Stimulated activated CD8-positive, alpha-beta memory T cell treated with anti-CD3 and anti-CD28 coated beads, Interleukin-7, amount 100 ng/mL, for 1 hour (primary cell): ENCODE measurements at places on chromosomes 2 and 18.

GRCh38 chr2:23330214-23330613, 54.8 kb upstream of the KLHL29 start:
- no peak for DNase-seq

- DNase-seq: peak; percentile 24
These were observed 1.2 kb downstream of the ST3GAL5 start for GRCh38 chr2:85887566-85888019.

DNA sequence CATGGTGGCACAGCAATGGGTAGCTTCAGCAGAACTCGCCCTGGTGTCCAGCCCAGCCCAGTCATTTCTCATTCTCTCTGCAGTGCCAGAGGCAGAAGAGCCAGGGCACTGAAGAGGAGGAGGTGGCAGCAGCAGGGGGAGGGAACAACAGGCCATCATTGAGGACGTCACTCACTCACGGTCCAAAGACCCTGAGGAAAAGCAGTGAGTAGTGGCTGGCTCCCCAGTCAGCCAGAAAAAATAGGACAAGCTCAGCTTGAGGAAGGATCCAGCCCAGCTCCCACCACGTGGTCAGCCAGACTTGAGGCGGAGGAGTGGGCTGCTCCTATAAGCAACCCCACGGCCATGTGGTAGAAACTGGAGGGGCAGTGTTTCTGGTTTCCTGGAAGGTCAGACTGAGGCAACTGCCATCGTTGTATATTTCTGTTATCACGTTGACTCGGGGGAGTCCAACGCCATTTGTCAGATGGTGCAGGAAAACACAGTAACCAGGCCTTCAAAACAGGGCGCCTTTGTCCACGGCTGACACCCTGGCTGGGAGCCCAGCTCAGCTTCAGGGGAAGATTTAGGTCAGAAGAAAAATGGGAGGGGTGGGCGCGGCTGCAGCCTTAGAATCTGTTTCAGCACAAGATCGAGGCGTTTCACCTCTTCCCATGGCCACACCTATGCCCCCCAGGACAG, 19.0 kb upstream of the TMEM247 start:
- no peak for DNase-seq

DNA sequence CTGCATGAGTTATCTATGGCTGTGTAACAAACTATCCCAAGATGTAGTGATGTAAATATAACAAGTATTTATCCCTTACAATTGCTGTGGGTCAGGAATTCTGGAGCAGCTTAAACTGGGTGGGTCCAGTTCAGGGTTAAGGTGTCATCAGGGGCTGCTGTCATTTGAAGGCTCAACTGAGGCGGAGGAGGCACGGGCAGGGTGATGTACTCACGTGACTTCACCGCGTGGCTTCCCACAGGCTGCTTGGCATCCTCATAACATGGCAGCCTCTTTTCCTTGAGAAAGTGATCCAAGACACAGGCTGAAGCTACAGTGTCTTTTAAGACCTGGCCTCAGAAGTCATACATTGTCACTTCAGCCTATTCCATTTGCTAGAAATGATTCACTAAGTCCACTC, 125.8 kb downstream of the PTGR3 start:
- no peak for DNase-seq

DNA sequence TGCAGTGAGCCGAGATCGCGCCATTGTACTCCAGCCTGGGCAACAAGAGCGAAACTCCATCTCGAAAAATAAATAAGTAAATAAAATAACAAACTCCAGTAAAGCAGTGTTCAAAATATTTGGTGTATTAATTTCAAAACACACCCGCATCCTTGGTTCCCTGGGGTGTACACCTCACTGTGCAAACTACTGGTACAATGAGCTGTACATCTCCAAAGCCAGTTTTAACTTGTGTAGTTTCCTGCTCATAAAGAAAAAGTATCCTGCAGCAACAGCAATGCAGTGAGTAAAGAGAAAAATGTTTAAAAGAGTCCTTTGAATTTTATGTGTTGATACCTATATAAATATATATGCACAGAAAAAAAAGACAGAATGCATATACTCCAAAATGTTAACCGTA, 4.4 kb upstream of the NFE2L2 start:
- no peak for DNase-seq

DNA sequence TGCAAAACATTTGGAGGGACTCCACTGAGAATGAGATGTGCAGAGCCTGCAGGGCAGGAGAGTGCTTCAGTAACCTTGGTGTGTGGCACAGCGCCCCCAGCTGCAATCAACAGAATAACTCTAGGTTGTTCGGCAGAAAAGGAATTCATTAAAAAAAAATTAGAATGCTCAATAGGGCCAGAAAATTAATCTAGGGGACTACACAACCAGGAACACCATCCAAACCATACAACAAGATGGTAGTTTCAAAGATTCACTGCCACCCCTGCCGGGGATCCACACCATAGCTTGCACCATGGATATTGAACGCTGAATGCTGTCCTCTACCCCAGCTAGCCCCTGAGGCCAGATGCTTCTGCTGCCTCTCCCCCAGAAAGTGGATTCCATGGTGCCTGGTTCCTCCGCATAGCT, 50.1 kb downstream of the THUMPD2 start:
- no peak for DNase-seq

- DNase-seq: no peak
These were observed 2.0 kb downstream of the MAP3K20 start for GRCh38 chr2:173077506-173078177.

GRCh38 chr18:22868831-22869230, 64.3 kb upstream of the RBBP8 start:
- DNase-seq: no peak

GRCh38 chr2:241534293-241534692, 24.3 kb upstream of the BOK start:
- DNase-seq: no peak

DNA sequence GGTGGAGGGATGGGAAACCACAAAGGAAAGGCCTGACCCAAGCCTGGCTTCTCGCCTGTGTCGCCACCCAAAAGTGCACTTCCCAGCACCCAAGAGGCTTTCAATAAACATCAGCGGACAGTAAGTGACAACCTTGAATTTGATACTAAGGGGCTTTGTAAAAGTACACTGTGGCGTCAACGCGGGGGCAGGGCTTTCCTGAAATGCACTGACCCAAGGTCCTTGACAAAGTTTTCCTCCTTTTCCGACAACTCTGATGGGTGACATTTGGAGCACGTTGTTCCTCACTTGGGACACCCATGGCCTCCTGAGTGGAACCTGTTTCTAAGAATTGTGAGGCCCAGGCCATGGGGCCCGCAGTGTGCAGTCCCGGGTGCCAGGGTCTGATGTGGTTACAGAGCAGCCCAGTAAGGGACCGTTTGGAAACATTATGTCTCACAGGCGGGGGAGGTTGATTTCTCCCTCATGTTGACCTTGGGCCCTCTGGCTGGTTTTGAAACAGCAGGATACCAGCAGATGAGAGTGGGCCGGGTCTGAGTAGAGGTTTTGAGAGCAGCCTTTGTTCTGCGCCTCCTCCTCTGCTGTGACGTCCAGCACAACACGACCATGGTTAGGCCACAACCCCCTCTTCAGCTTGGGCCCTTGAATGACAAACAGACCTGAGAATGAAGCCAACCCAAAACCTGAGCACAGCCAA, 2.8 kb upstream of the ZBTB14 start:
- no peak for DNase-seq

- DNase-seq: no peak
These were observed 126.0 kb downstream of the ZFP36L2 start for GRCh38 chr2:43100362-43100882.

DNA sequence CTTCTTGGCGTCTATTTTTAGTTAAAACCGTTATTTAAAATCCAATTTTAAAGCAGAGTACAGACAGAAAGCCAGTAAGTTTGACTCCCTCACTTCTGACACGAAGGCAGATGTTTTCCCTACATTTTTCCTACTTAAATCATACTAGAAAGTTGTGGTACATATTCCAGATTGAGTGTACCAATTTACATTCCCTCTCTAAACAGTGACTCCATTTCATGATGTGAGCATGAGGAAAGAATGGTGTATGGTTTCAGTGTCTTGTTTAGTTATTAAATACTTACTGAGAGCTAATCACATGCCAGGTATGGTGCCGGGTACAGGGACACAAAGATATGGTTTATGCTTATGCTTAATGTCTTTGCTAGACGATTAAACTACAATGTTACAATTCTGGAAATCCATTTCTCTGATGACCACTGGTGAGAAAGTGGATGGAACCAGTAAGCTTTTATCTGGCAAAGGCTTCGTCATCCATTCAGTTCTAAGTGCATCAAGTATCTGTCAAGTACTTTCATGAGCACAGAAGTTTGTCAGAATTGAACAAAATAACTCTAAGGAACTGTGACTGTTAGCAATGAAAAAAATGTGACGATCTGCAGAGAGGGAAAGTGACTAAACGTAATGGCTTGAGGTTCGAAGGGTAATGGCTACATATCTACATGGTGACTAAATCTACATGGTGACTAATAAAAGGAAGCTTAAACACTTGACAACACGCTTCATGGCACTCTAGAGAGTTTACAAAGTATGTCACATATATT, 25.7 kb downstream of the MAP4K3 start:
- DNase-seq: no peak

- no peak for DNase-seq
These were observed 2.8 kb downstream of the SRSF7 start for GRCh38 chr2:38748391-38748790.

- no peak for DNase-seq
These were observed 328.8 kb downstream of the OSR1 start for GRCh38 chr2:19029655-19030054.

DNA sequence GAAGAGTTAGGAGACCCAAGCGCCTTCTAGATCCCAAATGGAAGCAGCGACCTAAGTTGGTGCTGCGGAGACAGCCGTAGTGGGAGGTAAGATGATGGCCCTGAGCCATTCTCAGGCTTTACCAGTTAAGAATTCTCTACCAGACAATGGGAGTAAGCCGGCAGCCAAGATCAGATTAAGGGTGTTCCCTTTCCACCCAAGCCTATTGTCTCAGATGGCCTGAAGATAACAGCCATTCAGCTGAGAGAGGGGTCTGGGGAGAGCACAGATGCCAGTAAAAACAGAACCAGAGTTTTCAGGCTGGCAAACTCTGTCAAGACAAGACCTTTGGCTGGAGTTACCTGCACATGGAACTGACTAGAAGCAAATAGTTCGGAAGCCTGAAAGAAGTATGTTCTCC, 191.7 kb upstream of the HAAO start:
- no peak for DNase-seq

- no peak for DNase-seq
These were observed 82.2 kb downstream of the CHRNA1 start for GRCh38 chr2:174682007-174682577.

DNA sequence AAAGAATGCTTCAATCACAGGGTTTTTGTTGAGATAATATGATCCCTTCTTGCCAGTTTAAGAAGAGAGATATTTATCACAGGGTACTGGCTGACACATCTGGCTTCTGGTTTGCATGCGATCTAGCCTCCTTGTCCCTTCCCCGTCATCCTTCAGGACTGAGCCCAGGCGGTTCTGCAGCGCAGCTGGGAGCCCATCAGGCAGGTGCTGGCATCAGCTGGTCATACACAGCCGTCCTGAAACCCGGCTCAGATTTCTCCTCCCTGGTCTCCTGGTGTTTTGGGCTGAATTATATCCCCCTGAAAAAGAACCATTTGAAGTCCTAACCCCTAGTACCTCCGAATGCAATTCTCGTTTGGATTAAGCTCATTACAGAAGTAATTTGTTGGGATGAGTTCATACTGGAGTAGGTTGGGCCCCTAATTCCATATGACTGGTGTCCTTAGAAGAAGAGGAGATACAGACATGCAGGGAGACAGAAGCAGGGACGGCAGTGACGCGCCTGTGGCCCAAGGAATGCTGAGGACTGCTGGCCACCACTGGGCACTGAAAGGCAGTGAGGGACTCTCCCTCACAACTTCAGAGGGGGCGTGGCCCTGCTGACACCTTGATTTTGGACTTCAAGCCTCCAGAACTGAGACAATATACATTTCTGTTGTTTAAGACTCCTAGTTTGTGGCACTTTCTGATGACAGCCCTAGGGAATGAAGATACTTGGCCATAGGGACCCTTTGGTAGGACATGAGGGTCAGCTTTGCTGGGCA, 83.9 kb upstream of the ODC1 start:
- DNase-seq: no peak

DNA sequence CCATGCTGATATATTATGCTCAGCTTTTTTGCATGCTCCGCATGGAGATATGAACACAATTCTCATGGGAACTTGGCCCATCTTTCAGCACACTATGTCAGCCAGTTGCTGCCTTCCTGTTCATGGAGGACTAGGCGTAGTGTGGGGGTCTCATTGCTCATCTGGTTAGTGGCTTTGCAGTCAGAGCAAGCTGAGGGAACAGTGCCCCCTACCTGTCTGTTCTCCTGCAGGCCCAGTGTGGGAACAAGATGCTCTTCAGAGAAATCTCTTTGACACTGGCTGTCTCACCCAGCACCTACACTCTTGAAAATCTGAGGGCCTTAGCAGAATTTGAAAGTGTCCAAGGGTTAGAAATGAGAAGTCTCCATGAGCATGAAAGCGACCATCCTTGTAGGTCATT, 47.1 kb downstream of the SPTBN1 start:
- no peak for DNase-seq

- DNase-seq: no peak
These were observed 504.9 kb downstream of the ZEB2 start for GRCh38 chr2:144015036-144015435.

DNA sequence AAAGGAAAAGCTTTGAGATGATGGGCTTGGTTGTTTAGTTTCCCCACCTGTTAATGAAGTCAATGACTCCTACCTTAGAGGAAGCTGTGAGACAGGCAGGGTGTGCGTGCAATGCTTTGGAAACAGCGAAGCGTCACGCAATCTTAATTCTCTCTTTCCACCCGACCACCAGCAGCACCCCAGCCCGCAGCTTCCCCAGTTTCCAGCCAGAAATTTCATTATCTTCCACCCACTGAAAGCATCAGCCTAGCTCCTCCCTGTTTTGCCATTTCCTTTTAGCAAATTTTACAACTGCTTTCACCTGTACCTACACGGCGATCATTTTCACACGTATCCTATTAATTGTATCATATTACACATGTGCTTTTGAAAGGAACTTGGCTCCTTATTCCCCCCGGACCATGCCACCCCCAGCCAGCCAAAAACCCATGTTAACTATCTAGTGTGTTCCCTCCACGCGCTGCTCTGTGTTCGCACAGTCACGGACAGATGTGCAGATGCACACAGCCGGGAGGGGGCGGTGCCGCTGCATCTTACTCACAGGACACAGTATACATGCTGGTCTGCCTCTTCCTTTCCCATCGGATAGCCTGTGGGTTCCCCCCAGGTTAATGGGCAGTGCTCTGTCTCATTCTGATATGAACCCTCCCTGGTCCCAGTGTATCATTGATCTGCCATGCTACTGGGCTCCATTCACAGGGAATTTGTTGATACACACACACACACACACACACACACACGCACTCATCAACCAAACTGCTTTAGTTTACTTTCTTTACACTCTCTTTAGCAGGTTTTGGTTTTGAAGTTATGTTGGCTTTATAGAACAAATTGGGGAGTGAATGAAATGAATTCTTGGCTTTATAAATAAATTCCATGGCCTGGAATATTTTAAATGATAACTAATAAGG, 22.4 kb downstream of the CYP27C1 start:
- DNase-seq: no peak

- no peak for DNase-seq
These were observed 143.7 kb downstream of the CERS6 start for GRCh38 chr2:168599738-168600137.

- DNase-seq: no peak
These were observed 488.6 kb upstream of the SMIM21 start for GRCh38 chr18:75915941-75916623.
